ENCODE measurements at places on chromosomes 7 and 10.

DNA sequence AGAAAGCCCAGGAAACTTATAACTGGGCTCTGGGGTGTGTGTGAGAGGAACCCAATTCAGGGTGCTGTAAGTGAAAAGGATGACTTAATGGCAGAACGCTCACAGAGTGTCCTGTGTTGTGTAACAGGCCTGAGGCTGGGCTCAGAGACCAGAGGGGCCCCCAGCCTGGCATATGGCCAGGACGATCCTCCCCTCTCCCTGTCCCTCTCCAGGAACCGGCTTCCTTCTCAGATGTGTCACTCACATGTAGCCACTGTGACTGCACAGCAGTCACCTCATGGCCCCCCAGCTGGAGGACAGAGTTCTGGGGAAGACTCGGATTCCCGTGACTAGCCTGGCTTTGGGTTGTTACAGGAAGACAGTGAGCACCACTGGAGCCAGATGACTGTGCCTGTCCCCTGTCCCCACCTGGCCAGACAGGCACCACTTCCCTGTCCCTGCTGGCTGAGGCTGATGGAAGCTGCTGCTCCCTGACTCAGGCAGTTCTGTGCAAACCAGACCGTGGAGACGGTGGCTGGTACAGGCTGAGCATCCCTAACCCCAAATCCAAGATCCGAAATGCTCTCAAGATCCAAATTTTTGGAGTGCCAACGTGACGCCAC is 220.5 kb downstream of the MLLT10 start:
- DNase-seq = no peak

GRCh38 chr7:78510580-78511188 is 712.1 kb downstream of the PHTF2 start:
- no peak for DNase-seq

DNA sequence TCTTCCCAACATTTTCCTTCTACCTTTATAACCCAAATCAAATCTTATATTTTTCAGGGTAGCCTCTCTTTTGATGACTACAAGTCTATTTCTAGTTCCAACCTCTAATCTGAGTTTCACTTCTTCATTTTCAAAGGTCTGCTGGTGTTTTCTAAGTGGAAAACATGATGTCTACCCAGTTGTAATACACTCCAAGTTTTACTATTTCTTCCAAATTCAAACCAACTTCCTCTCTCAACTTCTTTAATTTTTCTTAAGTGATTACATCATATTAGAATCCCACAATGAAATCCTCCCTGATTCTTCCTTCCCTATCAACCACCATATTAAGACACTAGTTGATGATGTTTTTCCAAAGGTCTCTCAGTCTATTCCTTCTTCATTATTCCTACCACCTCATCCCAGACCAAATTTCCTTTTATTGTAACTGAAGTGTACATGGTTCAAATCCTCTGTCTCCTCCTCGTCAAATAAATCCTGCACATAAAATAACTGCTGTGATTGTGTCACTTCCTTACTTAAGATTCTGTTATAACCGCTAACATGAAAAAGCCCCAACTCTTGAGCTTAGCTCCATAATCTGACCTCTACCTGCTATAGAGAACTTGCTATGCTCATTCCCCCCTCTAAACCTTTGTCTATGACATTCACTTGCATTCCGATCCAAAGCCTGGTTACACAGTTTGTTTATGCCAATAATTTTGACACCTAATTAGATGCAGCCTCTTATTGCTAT is 12.7 kb downstream of the TAS2R38 start:
- no peak for DNase-seq

DNA sequence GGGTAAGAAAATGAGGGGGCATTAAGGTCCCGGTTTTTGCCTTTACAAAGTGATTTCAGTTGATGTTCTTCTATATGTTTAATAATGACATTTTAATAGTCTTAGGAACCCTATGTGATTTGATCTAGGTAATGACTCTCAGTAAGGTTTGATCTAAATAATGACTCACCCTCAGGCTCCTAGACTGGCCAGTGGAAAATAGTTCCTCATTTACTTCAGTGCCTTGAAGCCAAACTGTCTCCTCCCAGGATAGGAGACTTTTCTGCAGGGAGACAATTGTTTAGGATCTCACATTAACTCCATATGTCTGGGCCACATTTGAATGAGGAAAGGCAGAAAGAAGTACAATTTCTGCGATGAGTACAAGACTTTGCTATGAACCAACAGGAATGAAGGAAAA is 1331.9 kb downstream of the XPNPEP1 start:
- no peak for DNase-seq

DNA sequence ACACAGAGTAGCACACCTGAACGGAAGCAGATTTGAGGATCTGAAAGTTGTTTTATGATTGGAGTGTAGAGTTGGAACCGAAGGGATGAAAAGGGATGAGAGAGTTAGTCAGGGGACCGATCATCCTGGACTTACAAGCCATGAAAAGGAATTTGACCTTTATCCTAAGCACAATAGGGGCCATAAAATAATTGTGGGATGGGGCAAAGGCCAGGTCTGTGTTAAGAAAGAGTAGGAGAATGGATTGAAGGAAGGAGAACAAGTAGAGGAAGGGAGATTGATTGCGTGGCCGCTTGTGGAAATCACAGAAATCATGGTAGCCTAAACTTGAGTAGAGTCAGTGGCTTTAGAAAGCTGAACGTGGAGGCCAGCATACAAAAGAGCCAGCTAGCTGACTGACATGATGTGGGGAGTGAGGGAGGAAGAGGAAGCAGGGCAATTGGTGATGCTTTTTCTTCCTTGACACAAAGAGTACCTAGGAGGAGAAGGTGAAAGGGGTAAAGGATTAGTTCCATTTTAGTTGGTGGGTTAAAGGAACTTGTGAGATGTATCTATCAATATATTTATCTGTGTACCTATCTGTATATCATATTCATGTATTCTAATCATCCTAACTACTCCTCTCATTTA is 67.1 kb upstream of the RPA3 start:
- no peak for DNase-seq

DNA sequence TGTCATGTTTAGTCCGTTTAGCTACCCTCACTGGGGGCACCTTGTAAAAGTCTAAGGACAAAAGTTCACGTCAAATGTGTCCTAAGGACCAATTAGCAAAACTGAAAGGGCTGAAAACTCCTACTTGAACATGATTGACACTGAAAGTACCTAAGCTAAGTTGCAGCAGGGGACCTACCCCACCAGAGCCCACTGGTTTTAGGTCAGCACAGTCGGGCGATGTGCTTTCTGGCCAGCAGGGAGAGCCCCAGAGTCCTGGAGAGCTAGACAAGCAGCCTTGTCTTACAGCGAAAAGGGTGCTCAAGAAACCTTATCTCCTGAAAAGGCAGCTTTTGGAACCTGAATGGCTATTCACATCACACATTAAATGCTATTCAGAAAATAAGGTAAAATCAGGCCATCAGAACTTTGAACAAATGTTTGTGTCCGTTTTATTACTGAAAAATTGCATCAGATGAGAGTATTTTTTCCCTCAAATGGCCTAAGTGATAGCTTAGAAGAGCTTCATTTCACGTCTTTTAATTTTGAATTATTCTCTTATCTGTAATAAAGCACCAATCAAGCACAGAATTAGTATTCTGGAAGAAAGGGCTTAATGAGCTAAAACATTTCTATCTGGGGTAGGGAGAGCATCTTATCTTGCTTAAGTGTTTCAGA is 52.2 kb upstream of the MKI67 start:
- DNase-seq = peak; percentile 36

Measured in stimulated activated naive CD4-positive, alpha-beta T cell treated with Interleukin-2 at 50 U/mL for 16 hours (primary cell).